NB4 (cell line): ENCODE measurements at places on chromosomes 12 and 14.
A peak's percentile ranks its signal among the peaks of the same experiment; 100 is the strongest.

GRCh38 chr12:116714175-116714574 is 23.7 kb downstream of the SPRING1 start:
- peak; percentile 86 for DNase-seq

GRCh38 chr12:22333186-22333712 is 1.3 kb downstream of the ST8SIA1 start:
- peak; percentile 25 for DNase-seq

DNA sequence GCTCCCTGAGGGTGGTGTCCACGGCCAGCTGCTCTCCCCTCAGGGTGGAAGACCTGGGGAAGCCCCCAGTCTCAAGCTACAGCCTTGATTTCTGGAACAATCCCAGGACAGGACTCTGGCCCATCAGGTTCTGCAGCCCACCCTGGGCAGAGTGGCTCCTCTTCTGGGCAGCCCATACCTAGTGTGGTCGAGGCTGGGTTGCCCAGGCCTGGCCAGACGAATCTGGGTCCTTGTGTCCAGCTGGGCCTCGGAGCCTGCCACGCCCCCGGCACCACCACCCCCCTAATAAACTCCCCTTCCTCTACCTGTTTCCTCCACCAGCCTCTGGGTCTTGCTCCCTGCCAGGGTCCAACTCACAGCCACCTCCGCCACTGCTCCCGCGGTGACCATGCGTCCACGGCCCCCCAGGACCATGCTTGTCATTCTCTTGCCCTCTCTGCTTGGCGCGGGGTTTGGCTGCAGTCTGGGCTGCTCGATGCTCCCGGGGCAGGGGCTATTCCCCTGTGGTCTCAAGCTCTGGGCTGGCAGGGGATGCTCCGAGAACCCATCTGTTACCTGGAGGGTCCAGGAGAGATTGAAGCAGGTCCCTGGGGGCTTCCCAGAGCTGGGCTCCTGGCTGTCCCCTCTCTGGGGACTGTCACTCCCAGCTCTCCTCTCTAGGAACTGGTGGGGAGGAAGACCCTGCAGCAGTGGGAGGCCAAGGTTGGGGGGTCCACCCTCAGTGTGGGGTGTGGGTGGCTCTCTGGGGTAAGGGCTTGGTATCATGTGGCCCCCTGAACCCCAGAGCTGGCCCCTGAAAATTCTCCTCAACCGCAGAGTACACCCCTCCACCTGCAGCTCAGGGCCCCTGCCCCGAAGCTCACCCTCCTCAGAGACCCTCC is 8.7 kb upstream of the GPR132 start:
- DNase-seq: no peak

- no peak for DNase-seq
These were observed 195.2 kb upstream of the LRIG3 start for GRCh38 chr12:59115526-59115925.

DNA sequence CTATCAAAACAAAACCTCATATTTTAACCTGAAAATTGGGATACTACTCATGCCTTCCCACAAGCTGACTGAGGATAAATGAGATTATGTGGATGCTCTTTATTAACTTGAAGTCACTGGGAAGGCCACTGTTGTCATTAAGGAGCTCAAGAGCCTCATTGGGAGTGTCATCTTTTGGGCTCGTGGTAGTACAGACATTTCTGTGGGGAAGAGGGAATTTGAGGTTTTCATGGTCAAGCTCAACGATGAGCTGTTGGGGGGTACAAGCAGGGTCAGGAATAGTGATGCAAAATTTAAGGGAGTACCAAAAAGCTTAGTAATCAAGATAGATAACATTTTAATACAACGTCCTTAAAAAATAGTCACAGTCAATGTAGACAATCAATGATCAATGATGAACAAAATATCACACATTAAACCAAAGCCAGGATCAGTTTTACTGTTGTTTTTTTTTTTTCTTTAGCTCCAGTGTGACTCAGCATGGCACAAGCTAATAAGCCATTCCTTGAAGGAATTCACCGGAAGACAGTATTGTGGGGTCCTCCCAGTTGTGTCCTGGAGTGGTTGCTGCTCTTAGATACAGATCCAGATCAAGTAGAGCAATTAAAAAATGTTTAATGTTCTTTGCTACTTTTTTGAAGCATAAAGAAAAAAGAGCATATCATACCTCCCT is 130.9 kb downstream of the C12orf75 start:
- no peak for DNase-seq

DNA sequence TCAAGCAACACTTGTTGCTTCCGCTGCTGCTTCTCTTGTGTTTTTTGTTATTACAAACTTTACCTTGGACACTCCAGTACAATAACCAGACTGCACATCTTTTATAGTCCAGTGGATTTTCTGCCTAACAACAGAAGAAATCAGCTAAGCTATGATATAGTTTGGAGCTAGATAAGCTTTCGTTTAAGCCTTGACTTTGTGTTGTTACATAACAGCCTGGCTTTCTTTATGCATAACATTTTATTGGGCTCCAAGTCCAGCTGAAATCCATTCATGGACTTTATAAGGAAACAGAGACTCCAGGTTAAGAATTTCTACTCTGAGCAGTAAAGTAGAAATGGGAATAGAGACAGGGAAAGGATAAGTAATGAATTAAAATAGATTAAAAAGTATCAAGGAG is 3.5 kb upstream of the DCN start:
- DNase-seq: no peak

- DNase-seq: no peak
These were observed 64.9 kb upstream of the CATSPERB start for GRCh38 chr14:91796617-91797347.

GRCh38 chr12:29879606-29880308 is 96.0 kb upstream of the TMTC1 start:
- DNase-seq: no peak

GRCh38 chr12:47741340-47741703 is 16.0 kb upstream of the ENDOU start:
- DNase-seq: peak; percentile 65

DNA sequence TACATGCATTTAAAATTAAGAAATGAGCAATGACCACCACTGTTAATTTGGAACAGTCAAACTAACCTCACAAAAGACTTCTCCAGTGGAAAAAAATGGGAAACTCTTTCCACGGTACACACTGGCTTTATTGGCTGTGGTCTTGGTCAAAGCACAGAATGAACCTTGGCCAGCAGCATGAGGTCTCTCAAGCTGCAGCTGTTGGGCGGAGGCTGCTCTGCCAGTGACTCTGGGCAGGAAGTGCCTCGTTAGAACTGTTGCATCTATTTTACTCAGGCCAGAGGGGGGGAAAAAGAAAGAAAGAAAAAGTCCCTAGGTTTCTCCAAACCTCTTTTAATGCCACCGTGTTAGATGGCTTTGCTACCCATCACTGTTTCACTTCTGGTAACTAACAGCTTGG is 279.8 kb upstream of the DIO2 start:
- no peak for DNase-seq

GRCh38 chr12:47843226-47843980 is 23.7 kb upstream of the HDAC7 start:
- no peak for DNase-seq

- DNase-seq: no peak
These were observed 223.4 kb upstream of the GARIN2 start for GRCh38 chr14:66965831-66966230.

- DNase-seq: peak; percentile 16
These were observed 3.3 kb upstream of the NTF3 start for GRCh38 chr12:5428332-5429221.

- DNase-seq: no peak
These were observed 76.4 kb upstream of the ANO4 start for GRCh38 chr12:100718187-100718586.

GRCh38 chr12:95304673-95305198 is 87.1 kb downstream of the VEZT start:
- DNase-seq: no peak

DNA sequence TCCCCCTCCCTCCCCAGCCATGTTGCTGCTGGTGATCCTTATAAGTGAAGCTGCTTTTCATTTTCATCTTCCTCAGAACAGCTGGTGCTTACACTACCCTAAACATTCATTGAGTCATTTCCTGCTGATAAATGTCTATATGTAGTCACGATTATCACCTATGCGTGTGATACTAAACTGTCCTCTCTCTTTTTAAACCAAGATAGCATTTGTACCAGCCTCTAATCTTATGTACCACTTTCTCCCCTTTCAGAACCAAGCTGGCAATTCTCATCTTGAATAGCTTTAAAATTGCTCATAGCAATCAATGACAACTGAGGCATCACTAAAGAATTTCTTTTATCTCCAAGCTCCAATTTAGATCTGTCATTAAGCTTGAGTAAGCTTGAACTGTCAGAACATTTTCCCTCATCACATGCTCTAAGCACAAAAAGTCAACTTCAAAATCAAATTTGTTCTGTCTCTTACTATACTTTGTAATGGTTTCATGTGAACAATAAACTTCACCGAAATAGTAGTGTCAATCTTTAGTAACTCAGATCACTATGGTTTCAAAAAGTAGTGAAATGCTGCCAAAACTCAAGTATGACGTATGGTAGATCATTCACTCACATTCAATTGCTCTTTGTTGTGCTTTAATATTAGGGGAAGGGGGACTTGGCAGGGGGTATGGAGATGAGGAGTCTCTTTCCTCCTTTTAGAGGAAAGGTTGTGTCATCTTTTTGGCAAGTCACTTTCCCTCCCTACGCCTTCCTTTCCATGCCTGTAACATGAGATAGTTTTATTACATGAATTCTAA is 178.1 kb upstream of the NOVA1 start:
- DNase-seq: no peak

GRCh38 chr12:48105321-48105866 is 485 bp downstream of the SENP1 start:
- no peak for DNase-seq

GRCh38 chr14:52068615-52069306 is at the start of gene NID2:
Gene NID2 (minus strand): TSS chr14:52069059. CDS start chr14:52068994, 65 bp downstream.
- DNase-seq: no peak
